ENCODE measurements at places on chromosomes 4 and X. TPM values are rescaled to one million over a fixed set of nuclear protein-coding genes. Genes with fewer than 3 reads are reported as not detected.

Gene ASB5
- not detected for total RNA-seq

GRCh38 chr4:71545168-71545567 lies 206.3 kb downstream of the SLC4A4 start:
- DNase-seq, result peak; percentile 6

Gene TNIP3
- not detected for total RNA-seq

Gene ZIC3
- total RNA-seq, result not detected

DNA sequence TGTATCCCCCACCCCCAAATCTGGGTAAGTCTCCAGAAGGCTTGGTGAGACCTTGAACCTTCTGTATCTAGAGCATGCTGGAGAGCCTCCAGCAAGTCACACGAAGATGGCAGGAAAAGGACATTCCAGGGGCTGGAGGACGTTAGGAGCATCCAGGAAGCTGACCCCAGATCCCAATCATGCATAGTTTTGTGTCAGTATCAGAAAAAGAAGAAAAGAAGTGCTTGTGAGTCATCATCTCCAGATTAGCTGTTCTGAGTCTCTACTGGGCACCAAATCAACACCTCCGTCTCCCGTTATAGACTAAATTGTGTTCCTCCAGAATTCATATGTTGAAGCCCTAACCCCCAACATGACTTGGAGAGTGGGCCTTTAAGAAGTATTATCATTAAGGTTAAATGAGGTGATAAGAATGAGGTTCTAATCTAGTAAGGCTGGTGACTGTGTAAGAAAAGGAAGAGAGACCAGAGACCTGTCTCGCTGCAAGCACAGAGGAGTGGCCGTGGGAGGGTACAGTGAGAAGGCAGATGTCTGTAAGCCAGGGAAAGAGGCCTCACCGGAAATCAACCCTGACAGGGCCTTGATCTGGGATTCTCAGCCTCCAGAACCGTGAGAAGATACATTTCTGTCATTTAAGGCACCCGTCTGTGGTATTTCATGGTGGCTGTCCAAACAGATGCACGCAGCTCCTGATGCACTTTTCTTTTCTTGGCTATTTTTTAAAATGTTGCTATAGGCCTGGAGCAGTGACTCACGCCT lies 38.1 kb upstream of the CLDN24 start:
- peak; percentile 34 for DNase-seq

Gene TKTL1
- not detected for total RNA-seq

Gene SUPT20HL2
- total RNA-seq, result not detected

Gene GSPT2
- 1.3 TPM for total RNA-seq

Gene SOD3
- total RNA-seq, result not detected

Gene USP27X
- total RNA-seq, result 2.2 TPM

Gene TXK
- under 0.01 TPM for total RNA-seq

DNA sequence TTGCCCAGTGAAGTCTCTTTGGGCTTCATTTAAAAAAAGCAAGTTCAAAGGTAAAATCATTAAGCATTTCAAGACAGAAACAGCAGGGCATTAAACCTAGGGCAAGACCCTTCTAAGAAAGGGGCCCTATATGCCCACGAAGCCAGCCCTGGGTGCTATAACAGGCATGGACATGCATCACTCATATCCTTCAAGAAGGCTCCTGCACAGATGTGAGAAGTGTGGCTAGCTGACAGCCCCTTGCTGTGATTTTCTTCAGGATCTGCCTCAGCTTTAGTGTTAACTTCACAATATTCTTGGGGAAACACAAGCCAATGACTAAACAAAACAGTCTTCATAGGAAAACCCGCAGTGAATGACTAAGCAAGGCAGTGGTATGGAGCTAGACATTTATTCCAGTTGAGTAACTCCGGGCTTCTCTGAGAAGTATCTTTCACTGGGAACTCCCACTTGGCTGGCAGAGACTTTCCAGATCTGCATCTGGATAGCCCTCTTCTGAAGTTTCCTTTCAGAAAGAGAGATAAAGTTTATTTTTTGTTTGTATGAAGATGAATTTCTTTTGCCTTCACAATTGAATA lies 11.9 kb upstream of the MAOA start:
- DNase-seq, result peak; percentile 88

Gene TMEM150C
- 0.13 TPM for total RNA-seq

Gene APLN
- total RNA-seq, result under 0.01 TPM

Measured in bronchial epithelial cell (primary cell).